ENCODE measurements at places on chromosomes 3 and 15.

GRCh38 chr15:79088426-79089205 is 2.0 kb downstream of the RASGRF1 start:
- no peak for DNase-seq

DNA sequence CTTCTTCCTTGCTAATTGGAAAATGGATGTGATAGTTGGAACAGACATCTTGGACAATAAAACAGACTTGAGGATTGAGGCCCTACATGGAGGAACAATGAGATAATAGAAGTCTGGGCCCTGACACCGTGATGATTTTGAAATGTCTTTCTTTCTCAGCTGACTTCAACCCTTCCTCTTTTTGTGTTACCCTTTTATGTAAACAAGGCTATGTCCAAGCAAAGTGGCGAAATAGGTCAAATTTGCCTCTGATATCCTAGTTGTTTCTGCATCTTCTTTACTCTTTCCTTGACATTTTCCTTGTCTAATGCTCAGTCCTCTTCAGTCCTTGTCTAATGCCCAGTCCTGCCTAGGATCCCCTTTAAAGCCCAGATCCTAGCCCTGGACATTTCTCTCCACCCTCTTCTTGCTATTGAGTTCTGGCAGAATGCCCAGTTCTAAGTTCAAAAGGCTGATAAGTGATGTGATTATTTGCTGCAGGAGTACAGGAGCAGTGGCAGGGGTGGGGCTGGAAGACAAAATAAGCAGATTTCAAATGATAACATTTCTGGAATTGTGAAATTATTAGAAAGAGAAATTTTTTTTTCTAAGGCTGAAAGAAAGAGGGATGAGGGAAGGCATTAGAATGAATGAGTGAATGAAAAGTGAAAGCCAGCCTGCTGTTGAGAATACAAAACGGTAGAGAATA is 6.5 kb upstream of the VPS8 start:
- DNase-seq, result no peak

- no peak for DNase-seq
These were observed 31.5 kb upstream of the RPS17 start for GRCh38 chr15:82571722-82572222.

DNA sequence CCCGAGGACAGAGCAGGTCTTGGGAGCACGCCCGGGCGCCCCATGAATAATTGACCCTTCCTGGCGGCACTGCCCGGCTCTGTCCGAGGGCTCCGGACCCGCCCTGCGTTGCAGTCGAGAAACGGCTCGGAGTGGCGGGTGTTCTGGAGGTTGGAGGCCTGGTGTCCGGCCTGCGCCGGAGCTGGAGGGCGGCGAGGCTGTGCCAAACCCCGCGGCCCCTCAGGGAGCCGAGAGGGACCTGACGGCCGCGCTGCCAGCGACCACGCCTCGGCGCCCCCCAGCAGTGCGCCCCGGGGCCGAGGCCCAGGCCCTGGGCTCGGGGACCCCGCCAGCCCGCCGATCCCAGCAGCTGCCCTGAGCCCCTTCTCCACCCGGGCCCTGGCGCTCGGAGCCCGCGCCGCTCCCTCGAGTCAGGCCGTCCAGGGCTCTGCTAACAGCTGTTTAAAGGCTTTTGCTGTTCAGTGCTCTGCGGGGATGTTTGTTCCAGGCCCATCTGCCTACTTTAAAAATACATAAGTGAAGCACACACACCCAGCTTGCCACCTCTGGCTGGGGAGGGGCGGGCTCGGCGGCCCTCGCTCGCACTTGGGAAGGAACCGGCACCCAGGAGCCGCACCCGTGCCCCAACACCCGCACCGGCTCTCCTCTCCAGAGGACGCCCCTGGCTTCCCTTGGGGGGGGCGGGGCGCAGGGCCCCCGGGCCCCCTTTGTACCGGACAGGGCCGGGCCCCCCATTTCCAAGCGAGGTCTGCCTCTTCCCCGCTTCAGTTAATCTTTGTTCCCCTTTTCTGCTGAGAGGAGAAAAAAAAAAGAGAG is 730 bp upstream of the ZNF710 start:
- DNase-seq, result peak; percentile 31

DNA sequence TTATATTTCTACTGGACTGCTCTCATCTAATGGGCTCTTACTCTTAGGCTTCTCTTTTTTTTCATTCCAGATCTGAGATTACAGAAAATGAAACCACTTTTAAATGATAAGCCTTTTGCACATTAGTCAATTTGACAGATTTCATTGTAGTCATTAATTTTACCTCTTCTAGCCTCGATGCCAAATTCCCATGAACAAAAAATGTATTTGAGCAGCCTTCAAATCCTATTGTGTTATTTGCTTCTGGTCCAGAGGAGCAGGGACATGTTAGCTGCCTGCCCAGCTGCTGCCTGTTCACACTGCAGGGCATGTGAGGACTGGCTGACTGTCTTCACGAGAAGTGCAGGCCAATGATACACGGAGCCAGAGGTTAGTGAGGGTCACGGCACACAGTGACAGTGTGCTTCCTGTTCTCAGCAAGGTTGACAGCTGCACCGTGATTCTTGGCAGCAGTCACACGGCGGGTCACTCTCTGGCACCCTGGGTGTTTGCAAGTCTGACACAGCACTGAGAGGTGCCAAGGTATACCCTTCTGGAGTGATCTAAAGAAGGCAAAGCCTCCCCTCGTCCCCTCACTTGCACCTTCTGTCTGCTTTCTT is 40.8 kb downstream of the KAT2B start:
- peak; percentile 18 for DNase-seq

DNA sequence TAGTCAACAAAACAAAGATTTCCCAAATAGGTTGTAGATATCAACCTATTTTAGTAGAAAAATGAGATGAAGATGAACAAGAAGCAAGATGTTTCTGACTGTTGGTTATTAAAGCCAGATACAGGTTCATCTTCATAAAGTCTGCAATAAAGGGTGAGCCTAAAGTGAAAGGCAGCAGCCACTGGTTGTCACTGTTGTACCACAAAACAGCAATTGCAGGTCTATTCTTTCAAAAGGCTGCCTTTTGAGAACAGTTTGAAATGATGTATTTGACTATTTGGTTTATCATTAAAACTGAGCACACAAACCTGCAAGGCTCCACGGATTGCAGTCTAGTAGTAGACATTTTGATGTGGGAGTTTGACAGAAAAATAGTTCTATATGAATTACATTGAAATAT is 543.4 kb downstream of the GBE1 start:
- no peak for DNase-seq

DNA sequence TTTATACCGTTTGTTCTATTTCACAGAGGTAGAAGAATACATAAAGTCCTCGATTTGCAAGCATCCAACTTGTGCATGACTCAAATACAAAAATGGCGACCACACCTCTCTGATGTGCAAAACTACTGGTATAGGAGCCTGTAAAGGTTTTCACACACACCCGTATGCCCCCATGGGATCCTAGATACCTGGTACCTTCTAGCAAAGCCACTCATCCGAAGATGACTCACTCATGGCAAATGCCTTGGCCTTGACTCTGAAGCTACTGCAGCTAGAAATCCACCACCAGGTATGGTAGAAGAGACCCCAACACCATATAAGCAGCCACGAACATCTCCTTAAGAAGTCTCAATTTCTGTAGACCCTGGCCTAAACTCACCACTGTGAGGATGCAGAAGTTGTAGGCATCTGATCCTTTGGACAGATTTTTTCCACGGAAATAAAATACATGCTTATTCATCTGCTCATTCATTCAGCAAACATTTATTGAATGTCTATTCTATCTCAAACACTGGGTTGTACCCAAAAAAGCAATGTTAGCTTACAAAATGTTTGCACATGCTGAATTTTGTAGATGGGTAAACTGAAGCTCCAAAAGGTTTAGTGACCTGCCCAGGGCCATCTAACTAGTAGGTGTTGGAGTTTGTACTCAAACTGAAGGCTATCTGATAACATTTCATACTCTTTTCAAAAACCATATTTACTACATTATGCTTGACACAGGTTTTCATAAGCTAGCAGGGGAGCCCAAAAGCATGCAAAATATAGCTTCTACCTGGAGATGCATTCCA is 158.8 kb downstream of the RORA start:
- no peak for DNase-seq

DNA sequence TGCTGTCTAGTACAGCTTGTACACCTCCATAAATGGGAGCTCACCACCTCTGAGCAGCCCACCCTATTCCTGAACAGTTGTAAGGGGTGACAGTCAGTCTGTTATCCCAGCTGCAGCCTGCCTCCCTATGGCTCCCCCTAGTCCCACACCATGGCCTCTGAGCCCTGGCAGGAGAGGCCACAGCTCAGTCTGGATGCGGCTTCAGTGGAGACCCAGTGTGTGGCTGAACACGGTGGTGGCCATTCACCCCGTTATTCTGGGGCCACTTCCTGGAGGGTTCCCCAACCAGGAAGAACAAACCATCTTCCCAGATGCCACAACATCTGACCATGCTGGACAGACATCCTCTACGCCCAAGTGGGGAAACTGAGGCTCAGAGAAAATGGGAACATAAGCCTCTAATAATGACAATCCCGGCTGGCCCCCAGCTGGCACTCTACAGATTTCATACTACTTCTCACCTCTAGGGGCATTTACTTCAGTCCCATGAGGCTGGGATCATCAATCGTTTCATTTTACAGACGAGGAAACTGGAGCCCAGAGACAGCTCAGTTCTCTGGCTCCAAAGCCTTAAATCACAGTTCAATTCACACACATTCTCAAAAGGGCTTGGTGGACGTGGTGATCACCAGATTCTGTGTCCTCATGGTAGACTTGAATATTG is 9.2 kb upstream of the GRIP2 start:
- peak; percentile 11 for DNase-seq

- no peak for DNase-seq
These were observed 9.0 kb downstream of the ACP3 start for GRCh38 chr3:132326251-132326650.
